ENCODE measurements at places on chromosomes 2 and 18.

GRCh38 chr2:36707050-36707449 lies 10.5 kb downstream of the VIT start:
- no peak for DNase-seq

GRCh38 chr18:55189972-55190371 lies 230.7 kb upstream of the CCDC68 start:
- no peak for DNase-seq

DNA sequence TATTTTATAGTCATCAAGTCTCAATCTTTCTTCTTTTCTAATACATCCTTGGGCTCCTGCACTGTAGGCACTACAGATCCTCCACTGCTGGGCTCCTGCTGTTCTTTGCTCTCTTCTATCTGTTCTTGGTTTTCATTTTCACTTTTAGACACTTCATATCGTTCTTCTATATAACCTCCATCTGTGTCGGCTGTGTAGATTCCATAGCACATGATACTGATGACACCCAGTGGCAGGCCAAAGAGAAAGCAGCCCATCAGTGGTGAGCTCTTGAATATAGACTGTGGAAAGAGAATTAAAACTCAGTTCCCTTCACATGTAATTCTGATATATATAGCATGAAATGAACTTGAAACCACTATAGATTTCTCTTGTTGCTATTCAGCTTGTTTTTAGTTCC lies 38.0 kb downstream of the TMX3 start:
- no peak for DNase-seq

GRCh38 chr18:78582898-78583738 lies 396.5 kb upstream of the SALL3 start:
- DNase-seq: no peak

DNA sequence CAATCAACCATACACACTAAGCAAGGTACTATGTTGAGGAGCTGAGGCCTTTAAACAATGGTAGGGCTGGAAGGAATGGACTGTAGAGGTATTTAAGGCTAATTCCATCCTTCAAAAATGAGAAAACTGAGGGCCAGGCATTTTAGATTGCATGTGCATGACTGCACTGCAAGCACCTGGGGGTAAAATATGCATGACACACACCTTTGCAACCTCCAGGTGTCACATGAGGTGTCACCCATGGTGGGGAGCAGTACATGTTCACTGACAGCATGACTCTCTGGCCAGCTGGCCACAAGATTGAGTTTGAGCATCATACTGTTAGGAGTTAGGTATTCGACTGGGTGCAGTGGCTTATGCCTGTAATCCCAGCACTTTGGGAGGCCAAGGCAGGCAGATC lies 182.8 kb downstream of the ZBTB7C start:
- no peak for DNase-seq

GRCh38 chr2:161239326-161240109 lies 68.7 kb upstream of the PSMD14 start:
- DNase-seq: no peak

- DNase-seq: no peak
Measured at GRCh38 chr2:98588880-98589431, 19.4 kb downstream of the COA5 start.

DNA sequence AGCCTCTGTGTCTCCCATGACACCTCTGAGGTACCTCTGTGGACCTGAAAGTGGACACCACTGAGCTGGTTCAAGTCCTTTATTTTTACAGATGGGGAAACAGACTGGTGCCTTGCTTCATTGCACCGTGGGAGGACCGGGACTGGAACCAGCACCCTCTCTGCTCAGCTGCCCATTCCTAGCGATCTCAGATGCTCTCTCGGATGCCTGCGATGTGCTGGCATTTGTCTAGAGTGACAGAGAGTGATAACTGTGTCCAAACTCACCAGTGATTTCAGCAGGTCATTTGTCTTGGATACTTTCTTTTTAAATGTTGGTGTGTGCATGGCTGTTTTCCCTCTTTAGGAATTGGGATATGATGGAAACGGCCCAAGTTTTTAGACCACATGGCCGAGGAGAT lies 30.1 kb upstream of the LYPD6B start:
- no peak for DNase-seq

DNA sequence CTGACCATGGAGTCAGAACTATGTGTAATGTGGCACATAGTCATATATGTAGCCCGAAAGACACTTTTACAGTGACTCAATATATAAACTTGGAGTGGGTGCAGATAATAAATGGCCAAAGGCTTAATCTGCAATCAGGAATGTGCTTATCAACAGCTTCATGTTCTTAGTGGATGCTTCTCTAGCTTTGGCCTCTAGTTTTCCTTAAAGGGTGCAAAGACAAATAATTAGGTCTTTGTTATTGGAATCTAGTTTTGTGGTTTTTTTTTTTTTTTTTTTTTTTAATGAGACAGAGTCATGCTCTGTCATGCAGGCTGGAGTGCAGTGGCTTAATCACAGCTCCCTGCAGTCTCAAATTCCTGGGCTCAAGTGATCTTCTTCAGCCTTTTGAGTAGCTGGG lies 625.6 kb downstream of the EPHA4 start:
- no peak for DNase-seq

GRCh38 chr18:76741346-76741745 lies 81.0 kb upstream of the ZNF236 start:
- no peak for DNase-seq

GRCh38 chr18:42961298-42961697 lies 154.2 kb downstream of the RIT2 start:
- no peak for DNase-seq

GRCh38 chr2:24115057-24115456 lies 8.1 kb downstream of the PFN4 start:
- no peak for DNase-seq

- no peak for DNase-seq
Measured at GRCh38 chr2:26630669-26631360, 10.4 kb downstream of the CIB4 start.

GRCh38 chr2:143802871-143803650 lies 673.8 kb downstream of the ARHGAP15 start:
- DNase-seq: no peak

GRCh38 chr2:35168351-35168750 lies 1187.2 kb upstream of the CRIM1 start:
- no peak for DNase-seq

DNA sequence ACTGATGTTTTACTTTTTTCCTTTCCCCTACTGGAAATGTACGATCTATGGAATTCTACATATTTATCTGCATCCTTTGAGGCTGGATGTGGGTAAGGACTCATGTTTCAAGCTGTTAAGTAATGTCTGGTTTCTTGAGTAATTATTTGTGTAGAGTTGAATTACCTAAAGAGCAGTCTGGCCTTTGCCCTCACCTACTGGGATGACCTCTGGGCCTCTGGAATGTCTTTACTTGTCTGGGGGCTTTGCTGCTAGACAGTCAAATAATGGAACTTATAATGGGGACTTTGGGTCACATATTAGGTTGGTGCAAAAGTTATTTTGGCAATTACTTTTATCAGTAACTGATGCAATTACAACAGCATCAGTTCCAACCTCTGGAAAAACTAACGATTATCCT lies 244.7 kb downstream of the CCDC178 start:
- no peak for DNase-seq

DNA sequence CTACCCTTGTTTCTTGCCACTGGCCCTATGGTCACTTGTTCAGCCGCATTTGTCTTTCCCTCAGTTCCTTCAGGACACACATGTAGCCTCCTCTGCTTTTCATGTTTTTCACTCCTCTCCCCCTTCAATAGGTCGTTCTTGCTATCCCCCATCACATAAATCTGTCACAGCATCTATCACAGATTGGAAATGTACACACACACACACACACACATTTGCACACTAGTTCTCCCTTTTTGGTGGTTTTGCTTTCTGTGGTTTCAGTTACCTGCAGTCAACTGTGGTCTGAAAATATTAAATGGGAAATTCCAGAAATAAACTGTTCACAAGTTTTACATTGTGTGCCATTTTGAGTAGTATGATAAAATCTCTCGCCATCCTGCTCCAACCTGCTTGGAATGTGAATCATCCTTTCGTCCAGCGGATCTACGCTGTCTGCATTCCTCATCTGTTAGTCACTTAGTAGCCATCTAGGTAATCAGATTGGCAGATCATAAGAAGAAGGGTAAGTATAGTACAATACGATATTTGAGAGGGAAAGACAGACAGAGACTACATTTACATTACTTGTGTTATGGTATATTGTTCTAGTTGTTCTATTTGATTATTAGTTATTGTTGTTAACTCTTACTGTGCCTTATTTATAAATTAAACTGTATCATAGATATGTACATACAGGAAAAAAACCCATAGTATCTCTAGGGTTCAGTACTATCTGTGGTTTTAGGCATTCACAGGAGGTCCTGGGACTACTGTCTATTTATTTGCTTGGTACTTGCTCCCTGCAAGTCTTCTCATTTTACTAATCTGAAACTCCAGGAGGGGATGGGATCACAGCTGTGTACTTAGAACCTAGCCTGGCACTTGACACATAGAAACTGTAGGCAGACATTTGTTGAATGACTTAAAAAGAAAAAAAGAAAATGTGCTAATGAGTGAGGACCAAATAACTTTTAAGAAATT lies 86.1 kb upstream of the PNPT1 start:
- DNase-seq: no peak

DNA sequence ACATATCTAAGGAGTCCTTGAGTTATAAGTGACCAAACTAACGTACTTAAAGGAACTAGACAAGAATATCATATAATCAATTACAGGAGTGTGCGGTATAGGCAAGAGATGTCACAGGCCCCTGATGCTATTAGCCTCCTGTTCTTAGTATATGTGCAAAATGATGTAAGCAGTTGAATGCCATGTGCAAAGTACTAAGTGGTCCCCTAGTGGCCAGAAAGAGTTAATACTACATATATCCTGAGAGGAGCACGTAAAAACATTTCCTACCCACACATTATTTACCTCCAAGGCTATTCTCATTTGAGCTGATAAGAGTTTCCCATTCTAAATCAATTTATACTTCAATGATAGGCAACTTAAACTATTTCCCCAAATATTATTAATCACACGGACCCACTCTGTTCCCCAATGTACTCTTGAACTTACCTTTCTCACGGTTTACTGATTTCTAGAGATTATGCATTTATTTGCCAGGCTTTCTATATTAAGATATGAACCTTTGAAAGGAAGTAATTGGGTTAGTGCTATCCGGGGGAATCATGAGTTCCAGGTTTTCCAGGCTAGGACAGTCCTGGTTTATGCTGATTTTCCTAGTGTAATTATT lies 158.0 kb upstream of the KLHL14 start:
- no peak for DNase-seq

GRCh38 chr2:150647943-150648342 lies 160.5 kb upstream of the RND3 start:
- no peak for DNase-seq

DNA sequence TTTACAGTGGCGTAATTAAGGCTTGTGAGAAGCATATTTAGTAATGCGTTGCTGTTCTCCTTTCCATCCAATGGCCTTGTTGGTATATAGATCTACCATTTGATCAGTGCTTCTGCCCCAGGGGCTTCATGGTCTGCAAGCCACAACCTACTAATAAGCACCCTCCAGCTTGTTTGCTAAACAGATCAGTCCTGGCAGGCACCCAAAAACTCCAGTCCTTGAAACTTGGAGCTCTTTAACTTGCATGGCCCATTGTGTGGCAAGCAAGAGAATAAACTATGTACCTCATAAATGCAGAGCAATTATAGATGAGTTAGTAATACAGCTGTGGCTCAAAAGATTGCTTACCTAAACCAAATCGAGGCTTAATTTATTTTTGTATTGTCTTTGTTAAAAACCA lies 158.5 kb downstream of the FTCDNL1 start:
- no peak for DNase-seq

DNA sequence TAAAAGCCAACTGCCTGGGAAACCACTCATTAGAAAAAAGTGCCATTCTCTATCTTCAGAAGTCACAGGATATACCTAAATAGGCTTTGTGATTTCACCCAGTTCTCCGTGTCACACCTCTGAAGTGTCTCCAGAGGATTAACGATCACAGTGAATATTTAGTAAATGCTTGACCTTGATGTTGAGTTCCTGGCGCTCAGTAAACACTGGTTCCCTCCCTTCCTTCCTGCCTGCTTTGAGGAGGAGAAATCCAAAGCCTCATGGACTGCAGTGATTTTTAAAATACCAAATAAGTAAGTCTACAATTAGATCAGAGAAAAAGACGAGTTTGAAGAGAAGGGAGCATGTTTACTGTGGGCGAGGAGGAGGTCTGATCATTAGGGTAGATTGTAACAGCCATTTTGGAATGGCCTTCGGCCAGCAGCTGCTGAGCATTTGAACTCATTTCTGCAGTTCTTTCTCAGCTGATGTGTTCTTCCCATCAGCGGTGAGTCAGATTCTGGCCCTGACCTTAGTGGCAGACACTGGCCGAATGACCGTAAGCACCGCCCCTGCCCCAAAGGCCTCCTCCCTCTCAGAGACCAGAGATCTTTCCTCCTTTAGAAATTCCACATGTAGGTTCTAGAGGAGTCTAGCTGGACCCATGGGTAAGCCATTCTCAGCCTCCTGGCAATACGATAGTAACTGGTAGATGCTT lies 62.1 kb upstream of the SLC16A14 start:
- no peak for DNase-seq

DNA sequence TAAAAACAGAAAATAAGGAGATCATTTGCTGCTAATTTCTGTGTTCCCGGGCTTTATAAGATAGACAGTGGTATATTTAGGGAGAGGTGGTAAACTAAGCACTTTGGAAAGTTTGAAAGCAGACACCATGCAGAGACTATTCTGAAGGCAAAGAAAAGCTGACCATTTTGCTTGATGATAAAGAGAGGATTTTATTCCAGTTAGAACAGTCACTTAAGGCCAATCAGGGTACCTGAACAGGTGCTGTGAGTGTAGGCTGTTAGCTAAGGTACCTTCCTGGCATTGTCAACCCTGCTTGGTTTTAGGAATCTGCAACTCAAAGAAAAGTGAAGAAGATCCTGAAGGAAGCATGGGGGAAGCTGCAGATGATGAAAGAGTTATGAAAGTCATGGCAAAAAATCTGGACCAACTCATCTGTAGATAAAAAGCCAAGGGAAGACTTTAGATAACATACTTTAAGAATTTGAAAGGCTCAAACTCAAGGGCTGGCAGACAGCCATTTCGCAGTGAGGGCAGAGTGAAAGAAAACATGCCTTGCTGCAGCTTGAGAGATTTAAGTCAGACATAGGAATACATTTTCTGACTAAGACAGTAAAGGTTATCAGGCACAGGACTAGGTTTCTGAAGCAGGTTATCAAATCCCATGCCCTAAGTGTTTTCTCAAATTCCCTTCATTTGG lies 80.1 kb upstream of the ARL5A start:
- DNase-seq: no peak

DNA sequence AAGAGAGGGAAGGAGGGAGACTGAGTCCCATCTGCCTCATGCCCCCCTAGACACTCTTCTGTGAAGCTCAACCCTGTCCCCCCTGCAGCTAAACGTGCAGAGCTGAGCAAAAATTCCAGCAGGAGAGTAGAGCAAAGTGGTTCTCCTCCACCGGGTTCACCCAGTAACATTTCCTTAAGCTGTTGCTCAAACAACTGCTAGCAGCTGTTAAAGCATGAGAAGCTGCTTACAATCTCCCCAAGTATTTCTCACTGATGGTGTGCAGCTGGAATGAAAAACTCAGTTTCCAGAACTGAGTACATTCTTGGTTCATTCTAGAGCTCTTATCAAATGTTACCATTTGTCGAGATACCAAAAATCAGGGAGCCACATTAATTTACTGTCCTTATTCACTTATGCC lies 92.3 kb downstream of the STK39 start:
- DNase-seq: no peak
